ENCODE measurements at places on chromosomes 5 and 9.
A peak's percentile ranks its signal among the peaks of the same experiment; 100 is the strongest.

GRCh38 chr5:87340716-87341115, 72.0 kb downstream of the CCNH start:
- DNase-seq, result no peak

GRCh38 chr9:136534366-136534765, 11.5 kb downstream of the NOTCH1 start:
- no peak for DNase-seq

DNA sequence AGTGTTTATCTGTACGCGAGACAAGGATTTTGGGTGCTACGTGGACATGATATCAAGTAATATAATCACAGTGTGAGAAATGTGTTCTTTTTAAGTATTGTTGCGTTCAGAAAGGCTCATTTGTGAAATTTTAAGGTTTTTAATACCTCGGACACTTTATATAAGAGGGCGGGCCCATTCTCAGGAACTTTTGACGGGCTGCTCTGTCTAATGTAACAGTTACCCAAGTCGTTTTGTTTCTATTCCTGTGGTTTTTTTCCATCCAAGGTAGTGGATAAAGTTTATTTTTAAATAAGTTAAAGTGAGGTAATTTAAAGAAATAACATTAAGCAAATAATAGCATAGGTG, 525 bp downstream of the SRP19 start:
- DNase-seq, result no peak

- no peak for DNase-seq
These were observed 124.3 kb downstream of the COL23A1 start for GRCh38 chr5:178465861-178466288.

DNA sequence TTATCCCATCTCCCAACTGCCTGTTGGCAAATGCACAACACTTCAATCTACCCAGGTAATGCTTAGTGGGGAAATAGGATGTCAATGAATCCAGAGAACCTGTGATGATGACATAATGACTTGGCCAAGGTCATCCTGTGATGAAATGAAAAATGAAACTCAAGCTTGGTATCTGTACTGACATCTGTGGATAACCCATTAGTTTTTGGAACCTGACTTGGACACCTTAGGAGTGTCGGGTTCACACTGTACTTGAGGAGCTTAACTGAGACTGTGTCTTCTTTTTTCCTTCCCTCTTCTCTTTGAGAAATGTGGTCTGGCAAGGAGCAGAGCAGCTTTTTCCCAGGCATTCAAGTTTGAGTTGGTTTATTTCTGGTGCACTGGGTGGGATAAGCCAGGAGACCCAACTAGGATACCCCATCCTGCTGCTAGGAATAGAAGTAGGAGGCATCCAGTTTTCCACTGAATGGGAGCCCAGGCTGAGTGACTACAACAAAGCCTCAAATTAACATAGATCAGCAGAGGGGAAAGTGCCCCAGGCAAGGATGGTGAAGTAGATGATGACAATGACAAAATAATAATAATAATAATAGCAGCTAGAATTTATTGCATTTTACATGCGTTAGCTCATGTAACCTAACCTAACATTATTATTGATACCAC, 72.1 kb downstream of the ADRB2 start:
- no peak for DNase-seq

- no peak for DNase-seq
These were observed 40.6 kb downstream of the SEMA5A start for GRCh38 chr5:9505225-9505624.

- no peak for DNase-seq
These were observed 109.8 kb downstream of the UNC13B start for GRCh38 chr9:35271637-35272036.

GRCh38 chr9:18611971-18612370, 138.0 kb downstream of the ADAMTSL1 start:
- peak; percentile 32 for DNase-seq

- peak; percentile 78 for DNase-seq
These were observed 4.1 kb downstream of the SAXO1 start for GRCh38 chr9:19028835-19029451.

DNA sequence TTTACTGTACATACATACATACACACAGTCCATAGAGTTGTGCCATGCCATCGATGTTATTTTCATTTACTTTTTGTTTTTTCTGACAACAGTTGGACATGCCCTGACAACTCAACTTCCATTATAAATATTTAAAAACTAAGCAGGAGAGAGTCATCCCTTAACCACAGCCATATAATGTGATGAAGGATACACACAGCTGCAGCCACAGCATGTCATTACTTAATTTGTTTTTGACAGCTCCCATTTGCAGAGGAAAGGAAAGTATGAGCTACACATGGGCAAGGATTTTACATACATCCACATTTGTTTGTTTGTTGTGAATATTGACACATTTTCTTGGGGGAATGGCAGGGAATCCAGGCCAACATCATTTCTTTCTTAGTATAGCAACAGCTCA, 91.5 kb upstream of the TUT7 start:
- no peak for DNase-seq

- peak; percentile 52 for DNase-seq
These were observed 288.7 kb downstream of the FANCC start for GRCh38 chr9:95028853-95029219.

- DNase-seq, result no peak
These were observed 20.8 kb upstream of the ADRB2 start for GRCh38 chr5:148805326-148806290.

GRCh38 chr5:58672521-58672920, 89.6 kb downstream of the RAB3C start:
- no peak for DNase-seq

- no peak for DNase-seq
These were observed 101.4 kb downstream of the LPAR1 start for GRCh38 chr9:110936719-110937452.

DNA sequence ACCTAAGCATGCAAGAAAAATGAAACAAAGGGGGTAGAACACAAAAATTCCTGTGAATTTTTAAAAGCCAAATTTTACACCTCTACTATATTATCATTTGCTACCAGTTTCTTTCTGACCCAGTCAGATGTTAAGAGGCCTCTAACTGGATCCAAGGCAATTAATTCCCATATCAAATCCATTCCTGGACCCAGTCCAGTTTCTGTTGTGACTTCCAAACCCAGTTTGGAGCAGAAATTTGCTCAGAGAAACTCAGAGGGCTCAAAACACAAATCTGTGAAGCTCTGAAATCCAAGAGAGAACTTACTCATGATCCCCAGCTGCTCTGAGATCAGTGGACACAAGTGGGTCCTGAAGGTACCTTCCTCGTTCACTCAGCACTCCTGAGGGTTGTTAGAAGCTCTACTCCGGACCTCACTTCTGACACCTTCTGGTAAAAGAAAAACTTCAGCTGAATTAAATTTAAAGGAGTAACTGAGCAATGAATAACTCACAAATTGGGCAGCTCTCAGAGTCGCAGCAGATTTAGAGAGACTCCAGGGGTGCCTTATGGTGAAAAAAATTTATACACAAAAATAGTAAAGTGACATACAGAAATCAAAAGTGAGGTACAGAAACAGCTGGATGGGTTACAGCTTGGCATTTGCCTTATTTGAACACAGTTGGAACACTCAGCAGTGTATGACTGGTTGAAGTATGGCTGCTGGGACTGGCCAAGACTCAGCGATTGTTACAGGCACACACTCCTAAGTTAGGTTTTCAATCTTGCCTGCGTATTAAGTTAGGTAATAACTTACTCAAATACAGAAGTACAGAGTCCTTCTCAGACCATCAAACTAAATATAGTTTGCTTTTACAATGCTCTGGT, 32.4 kb downstream of the INSL4 start:
- DNase-seq, result no peak

DNA sequence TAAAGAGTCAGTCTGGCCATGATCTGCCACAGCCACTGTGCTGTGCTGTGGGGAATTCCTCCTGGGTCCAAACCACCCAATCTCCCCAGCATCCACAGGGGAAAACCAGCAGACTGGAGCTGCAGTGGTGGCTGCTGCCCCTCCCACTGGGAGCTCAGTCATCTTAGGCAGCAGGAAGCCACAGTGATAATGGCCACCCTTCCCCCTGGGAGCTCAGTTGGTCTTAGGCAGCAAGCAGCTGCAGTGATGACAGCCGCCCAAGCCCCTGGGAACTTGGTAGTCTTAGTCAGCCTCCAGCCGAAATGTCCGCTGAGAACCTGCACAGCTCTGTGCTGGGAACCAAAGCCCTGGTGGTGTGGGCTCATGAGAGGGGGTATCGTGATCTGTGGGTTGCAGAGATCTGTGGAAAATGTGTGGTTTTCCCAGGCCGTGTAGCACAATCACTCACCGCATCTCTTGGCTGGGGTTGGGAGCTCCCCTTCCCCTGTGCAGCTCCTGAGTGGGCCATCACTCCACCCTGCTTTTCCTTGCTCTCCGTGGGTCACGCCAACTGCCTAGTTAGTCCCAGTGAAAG, 38.4 kb upstream of the SMIM15 start:
- DNase-seq, result no peak

DNA sequence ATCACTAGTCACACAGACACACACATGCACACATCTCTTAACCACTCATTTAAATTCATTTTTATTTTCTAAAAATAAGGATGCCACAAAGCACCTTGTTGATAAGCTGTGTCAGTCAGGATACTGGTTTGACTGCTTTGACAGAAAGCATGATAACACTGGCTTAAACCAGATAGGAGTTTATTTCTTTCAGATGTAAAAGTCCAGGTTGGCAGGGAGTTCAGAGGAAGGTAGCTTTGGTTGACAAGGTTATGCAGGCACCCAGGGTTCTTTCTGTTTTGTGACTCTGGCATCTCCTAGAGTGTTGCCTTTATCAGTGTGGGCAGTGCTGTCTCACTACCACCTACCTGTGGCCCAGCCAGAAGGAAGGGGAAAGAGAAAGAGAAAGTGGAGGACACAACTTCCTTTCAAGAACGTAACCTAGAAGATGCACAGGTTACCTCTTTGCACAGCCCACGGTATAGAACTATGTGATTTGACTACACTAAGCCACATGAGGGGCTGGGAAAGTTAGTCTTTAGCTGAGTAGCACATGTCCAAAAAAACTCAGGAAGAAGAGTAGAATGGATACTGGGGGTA, 334.7 kb downstream of the OSTF1 start:
- no peak for DNase-seq

DNA sequence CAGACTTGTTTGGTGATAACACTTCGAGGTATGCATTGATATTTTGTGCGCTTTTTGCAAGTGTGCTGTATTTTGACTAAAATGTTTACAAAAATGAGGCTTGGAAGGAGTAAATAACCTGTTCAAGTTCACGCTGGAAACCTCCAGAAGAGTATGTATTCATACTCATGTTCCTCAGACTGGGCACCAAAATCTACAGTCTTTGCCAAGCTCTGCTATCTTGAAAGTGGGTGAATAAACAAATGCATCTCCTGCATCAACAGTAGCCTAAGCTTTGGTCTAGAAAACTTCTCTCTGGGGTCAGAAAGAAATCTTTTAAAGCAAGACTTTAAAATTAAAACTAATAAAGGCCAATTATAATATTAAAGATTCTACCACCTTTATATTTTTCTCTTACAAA, 157.9 kb downstream of the TRPM3 start:
- no peak for DNase-seq

GRCh38 chr5:95175106-95175505, 109.8 kb downstream of the MCTP1 start:
- DNase-seq, result no peak

GRCh38 chr5:10601246-10602030, 37.6 kb downstream of the ANKRD33B start:
- DNase-seq, result peak; percentile 91

GRCh38 chr5:111722140-111722539, 34.9 kb downstream of the NREP start:
- no peak for DNase-seq

GRCh38 chr9:36597412-36598178, 24.9 kb downstream of the MELK start:
- DNase-seq, result no peak
